ENCODE measurements at places on chromosomes 7 and 10.

DNA sequence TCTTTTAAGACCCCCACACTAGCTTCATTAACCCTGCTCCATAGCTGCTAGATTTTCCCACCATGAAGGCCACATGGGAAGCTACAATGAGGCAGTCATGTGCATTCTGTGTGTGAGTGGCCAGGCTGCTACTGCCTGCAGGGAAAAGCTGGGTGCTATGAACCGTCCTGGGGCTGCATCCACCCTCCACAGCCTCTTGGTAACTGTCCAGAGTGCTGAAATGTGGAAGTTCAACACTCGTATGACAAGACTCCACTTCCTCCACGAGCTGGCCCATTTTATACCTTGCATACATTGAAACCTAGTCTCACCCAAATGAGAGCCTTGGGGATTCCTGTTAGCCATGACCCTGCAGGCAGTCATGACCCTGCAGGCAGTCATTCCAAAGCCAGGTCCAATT, 59.4 kb downstream of the CUZD1 start:
- peak; percentile 37 for DNase-seq

DNA sequence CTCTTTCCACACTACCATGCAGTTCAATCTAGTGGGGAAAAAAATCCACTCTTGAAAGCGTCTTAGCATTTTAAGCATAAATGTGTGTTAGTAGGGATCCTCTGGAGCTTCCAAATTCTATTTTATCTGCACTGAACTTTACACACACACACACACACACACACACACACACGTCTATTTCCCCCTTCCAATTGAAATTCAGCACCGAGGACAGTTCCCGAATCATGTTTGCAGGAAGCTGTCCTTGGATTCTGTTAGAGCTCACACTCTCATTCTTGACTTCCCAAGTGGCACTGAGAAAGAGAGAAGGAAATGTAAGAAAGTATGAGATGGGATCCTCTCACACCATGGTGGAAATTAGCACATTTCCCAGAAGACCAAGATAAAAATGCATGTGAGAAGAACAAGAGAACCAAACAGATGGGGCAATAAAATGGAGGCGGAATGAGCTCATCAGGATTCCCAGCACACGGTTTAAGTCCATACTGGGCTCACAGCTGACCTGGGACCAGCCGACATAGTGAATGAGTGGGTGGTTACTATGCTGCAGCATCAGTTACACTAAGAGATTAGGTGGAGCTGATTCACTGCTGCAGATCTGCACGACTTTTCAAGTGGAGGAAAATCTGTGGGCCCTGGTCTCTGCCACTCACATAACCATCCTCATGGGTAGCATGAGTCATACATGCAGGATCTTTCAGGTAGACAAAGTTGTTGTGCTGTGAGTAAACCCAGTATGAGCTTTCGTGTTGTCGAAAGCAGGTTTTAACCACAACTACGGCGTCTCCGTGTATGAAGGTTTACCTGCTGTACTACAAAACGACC, 3.3 kb upstream of the NPTX2 start:
- DNase-seq, result peak; percentile 37

DNA sequence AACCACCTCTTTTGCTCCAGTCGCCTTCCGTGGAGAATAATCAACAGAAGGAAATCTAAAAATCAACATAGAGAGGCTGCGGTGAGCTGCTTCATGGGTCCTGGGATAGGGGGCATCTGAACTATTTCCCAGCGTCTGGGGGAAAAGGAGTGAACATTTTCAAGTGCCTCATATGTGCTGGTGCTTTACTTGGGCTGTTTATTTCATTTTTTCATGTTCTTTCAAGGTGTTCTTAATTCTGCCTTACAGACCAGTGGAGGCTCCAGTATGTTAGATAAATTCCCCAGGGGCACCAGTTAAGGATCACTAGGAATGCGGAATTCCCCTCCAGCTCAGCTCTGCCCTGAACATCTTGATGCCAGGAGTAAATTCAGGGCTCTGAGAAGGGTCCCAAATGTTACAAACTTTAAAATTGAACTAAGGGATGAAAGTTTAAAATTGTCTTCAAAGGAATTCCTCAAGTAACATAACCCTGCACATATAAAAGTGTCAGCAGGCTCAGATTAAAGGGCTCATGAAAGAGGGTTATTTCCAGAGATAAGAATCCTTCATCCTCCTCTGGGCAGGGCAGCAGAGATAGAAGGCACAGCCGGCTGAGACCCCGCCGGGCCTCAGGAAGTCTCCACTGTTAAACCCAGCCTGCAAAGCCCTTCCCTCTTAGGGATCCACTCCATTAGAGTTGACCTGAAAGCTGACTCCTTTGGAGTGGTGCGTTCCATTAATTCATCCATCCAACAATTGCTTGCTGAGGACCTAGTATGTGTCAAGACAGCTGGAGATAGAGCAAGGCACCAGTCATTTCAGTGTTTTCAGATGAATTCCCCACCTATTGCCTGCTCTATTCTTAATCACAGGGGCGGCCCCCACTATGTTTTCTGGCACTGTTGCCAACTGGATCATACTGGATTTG, 345.8 kb downstream of the KCNMA1 start:
- DNase-seq, result peak; percentile 61

DNA sequence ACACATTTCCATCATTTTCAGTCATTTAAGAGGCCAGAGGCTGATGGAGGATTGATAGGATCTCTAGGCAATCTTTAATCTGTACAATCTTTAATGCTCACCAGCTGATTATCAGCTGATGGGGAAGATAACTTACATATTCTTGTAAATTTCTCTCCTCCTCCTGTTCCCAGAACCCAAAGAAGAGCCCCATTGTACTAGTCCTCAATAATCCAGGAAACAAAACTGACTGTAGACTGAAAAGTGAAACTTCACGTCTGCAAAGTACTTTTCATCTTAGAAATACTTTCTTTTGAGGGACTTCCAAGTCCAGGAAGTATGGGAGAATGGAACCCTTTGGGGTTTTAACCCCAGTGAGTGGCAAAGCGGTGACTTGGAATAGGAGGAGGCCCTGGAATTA, 283.3 kb downstream of the FRMD4A start:
- peak; percentile 70 for DNase-seq

- DNase-seq, result peak; percentile 93
Measured at GRCh38 chr10:14698111-14698828, 76.4 kb downstream of the FAM107B start.

- DNase-seq, result no peak
Measured at GRCh38 chr7:39623732-39624441, 515 bp downstream of the RALA start.

GRCh38 chr7:117665368-117665767, 185.5 kb downstream of the CFTR start:
- no peak for DNase-seq

GRCh38 chr7:127900732-127901685, 130.2 kb downstream of the LRRC4 start:
- DNase-seq, result no peak

GRCh38 chr7:131010717-131011431, 276.9 kb upstream of the KLF14 start:
- DNase-seq, result peak; percentile 82

- DNase-seq, result no peak
Measured at GRCh38 chr10:112952282-112953173, 2.5 kb downstream of the TCF7L2 start.

- DNase-seq, result no peak
Measured at GRCh38 chr10:49750546-49750945, 11.6 kb downstream of the OGDHL start.

GRCh38 chr7:80826520-80827238, 92.2 kb downstream of the SEMA3C start:
- peak; percentile 88 for DNase-seq

- DNase-seq, result no peak
Measured at GRCh38 chr7:128888756-128889095, 21.8 kb downstream of the KCP start.

GRCh38 chr10:15815242-15815885, 44.9 kb downstream of the MINDY3 start:
- DNase-seq, result no peak

- no peak for DNase-seq
Measured at GRCh38 chr7:148782757-148783456, 84.2 kb downstream of the CUL1 start.

GRCh38 chr10:28722065-28722803, 44.9 kb downstream of the BAMBI start:
- DNase-seq, result peak; percentile 54

DNA sequence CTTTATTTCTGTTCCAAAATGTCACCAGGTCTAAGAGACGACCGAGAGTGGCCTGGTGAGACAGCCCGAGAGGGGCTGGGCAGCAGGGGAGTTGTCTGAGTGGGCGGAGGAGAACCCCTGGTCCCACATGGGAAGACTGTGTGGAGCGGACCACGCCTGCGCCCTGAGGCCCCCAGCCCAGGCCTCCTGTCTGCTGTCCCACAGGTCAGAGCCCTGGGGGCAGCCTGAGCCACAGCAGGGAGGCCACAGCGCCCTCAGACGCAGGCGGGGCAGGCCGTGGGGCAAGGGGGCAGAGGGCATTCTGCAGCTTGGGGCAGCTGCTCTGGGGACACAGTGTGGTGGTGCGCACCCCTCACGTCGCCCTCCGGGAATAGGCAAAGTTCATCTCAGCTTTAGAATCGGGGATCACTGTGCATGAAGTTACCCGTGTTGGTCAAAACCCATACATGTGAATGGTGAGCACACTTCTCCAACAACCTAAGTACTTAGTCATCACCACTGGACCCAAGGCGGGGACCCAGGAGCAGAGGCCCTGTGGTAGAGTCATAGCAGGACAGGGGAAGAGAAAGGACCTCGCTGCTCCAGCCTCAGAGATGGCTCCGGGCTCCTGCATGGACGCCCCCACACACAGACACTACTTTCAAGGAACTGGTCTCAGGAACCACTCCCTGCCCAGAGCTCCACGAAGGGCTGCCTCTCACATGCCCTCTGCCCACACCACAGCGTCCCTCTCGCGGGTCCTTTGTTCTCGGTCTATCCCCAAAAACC, 214.7 kb downstream of the ELFN1 start:
- peak; percentile 63 for DNase-seq

GRCh38 chr7:29480451-29480850, 83.2 kb upstream of the PRR15 start:
- no peak for DNase-seq

DNA sequence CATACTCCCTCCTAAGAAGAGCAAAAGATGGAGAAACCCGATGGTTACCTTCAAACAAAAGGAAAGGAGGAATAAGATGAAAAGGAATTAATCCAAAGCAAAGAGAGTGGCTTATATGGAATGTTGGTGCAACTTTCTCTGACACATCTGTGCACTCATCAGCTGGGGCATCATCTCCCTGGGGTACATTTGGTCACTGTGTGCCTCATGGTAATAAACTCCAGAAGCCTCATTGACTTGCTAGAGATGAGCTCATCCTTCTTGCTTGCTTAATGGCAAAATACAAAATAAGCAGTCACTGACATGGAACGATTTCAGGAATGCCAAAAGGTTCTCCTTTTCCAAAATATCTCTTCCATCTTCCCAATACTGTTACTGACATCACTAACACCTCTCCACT, 22.5 kb downstream of the CAV1 start:
- peak; percentile 79 for DNase-seq
